ENCODE measurements at places on chromosomes 1 and 21. TPM values are rescaled to one million over a fixed set of nuclear protein-coding genes. Genes with fewer than 3 reads are reported as not detected.

DNA sequence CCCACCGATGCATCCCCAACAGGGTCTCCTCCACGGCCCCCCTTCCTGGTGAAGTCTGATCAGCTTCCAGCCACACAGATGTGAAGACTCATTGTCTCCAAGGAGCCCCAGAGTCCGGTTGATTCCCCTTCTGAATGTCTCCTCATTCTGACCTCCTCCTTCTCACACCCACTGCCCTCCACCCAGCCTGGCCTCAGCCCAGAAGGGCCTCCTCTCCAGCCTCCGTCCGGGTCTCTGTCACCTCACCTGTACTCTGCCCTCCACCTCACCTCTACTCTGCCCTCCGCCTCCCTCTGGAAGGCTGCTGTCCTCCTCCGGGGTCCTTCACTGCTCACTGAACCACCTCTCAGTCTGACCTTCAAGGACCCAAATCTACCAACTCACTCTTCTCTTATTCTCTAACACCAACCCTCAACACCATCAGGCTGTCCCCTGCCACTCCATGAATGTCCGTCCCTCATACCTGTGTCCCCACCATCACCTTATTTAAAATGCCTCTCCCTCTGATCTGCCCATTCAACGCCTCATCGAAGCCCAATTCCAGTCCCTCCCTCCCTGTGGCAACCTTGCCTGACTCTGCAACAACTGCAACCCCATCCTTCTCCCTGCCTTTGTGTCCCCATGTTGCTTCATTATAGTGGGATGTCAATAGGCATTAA lies 201.2 kb downstream of the TOMM20 start:
- DNase-seq, result no peak

- no peak for DNase-seq
Measured at GRCh38 chr1:88191917-88192316, 492.2 kb upstream of the PKN2 start.

DNA sequence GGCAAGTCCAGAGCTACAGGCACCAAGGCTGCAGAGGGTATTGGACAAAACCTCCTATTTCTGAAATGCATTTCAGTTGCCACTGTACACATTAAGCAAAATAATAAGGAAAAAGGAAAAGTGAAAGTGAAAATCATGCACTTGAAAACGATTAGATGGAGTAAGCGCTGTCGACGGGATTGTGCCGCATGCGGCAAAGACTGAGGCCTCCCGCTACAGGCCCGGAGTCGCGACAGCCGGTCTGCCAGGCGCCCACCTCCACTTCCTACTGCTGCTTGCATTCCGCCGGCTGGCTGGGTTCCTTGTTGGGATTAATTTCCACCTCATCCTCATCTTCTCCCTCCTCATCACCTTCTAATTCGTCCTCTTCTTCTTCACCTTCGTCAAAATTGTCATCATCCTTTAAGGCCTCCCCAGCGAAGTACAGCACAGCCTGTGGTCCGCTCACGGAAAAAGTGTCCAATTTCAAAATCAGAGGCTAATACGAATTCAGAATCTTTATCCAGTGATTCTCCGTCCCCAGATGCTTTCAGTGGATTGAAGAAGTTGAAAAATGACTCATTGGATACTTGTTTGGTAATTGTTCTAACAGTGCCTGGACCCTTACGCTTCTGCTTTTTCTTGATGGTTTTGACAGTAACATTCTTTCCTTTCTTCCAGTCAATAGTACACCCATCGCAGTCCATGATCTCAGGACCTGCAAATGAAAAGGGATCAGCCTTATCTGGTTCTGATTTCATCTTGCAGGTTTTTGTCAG lies 38.0 kb downstream of the CD58 start:
- DNase-seq, result no peak

GRCh38 chr1:104780470-104781078 lies 1030.9 kb downstream of the AMY1C start:
- peak; percentile 34 for DNase-seq

DNA sequence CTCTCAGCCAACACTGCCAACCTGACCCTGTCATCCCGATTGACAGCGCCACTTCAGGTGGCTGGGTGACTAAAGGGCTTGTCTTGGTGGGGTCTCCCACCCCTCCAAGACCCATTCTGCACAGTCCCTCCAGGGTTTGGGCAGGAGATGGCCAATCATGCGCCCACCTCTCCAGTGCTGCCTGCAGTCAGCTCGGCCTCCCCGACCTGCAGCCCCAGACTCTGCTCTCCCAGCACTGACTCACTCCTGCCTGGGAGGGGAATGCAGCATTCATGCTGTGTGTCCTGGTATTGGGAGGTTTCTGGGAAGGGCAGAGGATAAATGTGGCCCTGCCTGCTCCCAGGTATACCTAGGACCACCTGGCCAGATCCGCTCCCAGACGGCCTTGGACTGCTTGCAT lies 9.7 kb downstream of the TMEM81 start:
- no peak for DNase-seq

- no peak for DNase-seq
Measured at GRCh38 chr1:224629965-224630364, 13.8 kb downstream of the CNIH3 start.

- peak; percentile 52 for DNase-seq
Measured at GRCh38 chr1:211326528-211327345, at the start of gene TRAF5. Gene TRAF5, plus strand, starts transcription at chr1:211326833. Its CDS starts 26,407 bp downstream, at chr1:211353240.

- no peak for DNase-seq
Measured at GRCh38 chr1:192940658-192941057, 118.5 kb downstream of the UCHL5 start.

DNA sequence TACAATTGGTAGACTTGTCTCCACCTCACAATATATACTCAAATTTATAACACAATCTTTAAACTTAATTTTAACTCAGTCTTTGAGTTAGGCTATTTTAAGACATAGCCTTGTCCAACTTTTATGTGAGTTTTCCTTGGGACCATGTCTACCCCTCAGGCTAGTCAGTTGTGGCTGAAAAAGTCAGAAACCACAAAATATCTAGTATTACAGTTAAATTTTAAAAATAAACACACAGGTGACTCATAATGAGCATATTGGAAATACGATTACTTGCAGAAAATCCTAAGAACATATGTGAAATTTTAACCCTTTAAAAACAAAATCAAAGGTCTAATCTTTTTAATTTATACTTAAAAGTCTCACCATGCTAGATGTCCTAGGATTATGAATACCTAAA lies 4.8 kb upstream of the ASB17 start:
- DNase-seq, result no peak

The ATAD3C gene
- 1.3 TPM for total RNA-seq

The SERPINC1 gene
- under 0.01 TPM for total RNA-seq

Data from hematopoietic multipotent progenitor cell (in vitro differentiated cells).